Omental fat pad (tissue), 4 donors: ENCODE measurements at places on chromosomes 3 and 15.

- DNase-seq, result no peak
These were observed 90.7 kb downstream of the FILIP1L start for GRCh38 chr3:100023595-100023994.

DNA sequence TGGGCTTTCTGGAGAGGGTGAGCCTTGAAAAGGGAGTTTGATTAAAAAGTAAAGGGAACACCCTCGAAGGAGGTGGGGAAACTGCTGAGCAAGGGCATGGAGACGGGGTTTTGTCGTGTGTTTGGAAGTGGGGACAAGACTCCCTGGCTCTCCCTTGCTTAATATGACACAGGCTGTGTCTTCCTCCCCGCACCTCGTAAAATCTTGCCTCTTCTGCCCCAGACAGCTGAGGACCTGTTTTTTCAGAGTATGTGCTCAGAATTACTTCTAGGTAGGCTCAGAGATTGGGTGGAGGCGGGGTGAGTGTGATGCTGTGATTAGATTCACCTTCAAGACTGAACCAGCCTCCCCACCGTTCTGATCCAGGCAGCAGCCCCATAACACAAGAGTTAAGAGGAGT is 244.4 kb upstream of the TLE3 start:
- DNase-seq, result no peak

DNA sequence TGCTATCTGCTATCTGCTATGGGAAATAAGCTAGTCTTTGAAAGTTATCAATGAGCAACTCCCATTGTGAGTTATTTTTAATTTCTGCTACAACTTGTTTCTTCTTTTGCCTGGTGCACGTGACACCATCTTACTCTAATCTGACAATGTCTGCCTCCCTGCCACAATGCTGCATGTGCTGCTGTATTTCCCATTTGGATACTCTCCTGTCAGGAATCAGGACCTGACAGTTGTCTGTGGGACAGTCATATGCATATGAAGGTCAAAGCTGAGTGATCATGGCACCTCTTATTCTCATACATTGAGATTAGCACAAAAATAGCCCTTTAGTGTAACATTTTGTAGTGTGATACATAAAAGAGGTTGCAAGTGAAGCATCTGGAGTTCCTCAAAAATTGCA is 45.8 kb downstream of the HMG20A start:
- DNase-seq, result no peak

- DNase-seq, result no peak
These were observed 99.0 kb downstream of the SEMA5B start for GRCh38 chr3:122928396-122929187.

GRCh38 chr3:37702478-37703154 is 159.1 kb upstream of the CTDSPL start:
- no peak for DNase-seq

GRCh38 chr3:146682171-146682570 is 77.0 kb upstream of the PLSCR5 start:
- DNase-seq, result no peak

DNA sequence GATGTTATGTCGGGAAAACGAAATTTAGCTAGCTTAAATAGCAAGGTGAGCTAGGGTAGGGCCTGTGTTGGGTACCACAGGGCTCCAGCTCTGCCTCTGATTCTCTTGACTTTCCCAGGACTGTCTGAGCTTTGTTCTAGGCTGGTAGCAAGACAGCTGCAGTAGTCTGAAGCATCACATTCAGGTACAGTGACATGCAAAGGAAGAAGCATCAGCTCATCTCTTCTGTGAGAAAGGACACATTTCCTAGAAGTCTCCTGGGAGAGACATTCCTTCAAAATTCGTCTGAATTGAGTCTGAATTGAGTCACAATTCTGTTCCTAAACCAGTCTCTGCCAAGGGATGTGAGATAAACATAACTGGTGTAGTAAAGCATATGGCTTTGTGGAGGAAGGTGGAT is 8.5 kb upstream of the UBXN7 start:
- DNase-seq, result no peak

DNA sequence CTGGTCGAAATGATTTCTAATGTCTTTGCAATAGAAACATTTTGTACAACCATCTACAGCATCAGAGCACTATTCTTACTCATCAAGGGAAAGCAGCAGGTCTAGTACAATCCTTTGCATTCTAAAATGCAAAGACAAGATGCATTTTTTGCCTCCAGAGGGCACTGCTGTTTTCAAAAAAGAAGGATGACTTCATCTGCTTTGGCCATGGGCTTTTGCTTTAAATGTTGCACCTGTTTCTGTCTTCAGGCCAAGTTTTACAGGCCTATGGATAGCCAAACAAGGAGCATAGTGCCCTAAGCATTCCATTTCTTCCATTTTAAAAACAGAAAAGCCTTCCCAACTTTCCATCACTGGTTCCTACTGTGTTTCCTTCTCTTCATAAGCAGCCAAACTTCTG is 3.4 kb downstream of the PARP9 start:
- DNase-seq, result no peak

GRCh38 chr3:45312836-45313493 is 75.4 kb upstream of the LARS2 start:
- no peak for DNase-seq

GRCh38 chr3:14889205-14889604 is 58.2 kb upstream of the NR2C2 start:
- no peak for DNase-seq

DNA sequence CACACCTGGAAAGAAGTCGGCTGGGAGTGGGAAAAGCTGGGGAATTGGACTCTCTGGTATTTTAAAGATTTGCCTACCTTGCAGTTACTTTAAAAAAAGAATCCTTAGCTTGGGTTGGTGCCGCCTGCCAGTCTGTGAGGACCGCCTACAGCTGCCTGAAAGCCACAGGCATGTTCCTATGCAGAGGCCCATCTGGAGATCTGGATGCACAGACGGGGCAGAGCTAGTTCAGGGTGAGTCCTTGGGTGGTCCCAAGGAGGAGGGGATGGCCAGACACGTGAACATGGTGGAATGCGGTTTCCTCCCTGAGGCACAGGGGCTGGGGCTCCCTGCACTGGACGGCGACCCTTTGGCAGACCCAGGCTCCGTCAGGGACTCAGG is 113.2 kb upstream of the IQSEC1 start:
- DNase-seq, result no peak

DNA sequence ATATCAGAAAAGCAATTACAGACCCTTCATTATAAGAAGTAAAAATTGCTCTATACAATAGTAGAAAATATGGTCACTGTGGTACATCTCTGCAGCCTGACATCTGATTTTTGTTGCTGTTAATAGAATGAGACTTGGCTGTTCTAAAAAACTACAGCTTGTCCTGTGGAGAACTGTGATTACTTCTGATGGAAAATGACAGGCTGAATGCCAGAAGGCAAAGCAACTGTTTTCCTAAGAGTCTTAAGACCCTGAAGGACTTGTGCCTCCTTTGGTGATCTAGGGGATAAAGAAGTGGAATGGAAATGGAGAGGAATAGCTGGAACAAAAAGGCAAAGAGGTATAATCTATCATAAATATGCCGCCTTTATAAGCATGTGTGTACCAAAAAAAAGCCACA is 314.8 kb downstream of the BCHE start:
- no peak for DNase-seq

- no peak for DNase-seq
These were observed 303.5 kb upstream of the GADL1 start for GRCh38 chr3:31197941-31198340.

GRCh38 chr15:90336705-90337141 is 15.4 kb upstream of the ZNF774 start:
- no peak for DNase-seq

DNA sequence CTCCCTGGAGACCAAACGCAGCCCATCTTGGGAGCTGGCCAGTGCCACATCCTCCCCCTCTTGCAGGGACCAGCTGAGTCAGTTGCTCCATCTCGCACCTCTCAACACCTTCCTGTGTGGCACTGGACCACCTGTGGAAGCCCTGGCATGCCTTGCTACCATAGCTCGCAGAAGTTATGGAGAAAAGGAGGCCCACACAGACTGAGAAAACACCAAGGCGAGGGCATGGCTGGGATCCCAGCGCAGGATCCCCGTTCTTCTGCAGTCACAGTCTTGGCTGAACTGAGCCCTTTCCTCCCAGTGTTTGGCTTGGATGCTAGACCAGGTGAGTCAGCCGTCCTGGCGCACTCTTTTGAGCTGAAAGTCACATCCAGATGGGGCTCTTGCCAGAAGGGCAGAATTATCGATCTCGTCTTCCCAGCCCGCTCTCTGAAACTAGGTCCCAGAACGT is 46.9 kb downstream of the CHRD start:
- DNase-seq, result no peak

- DNase-seq, result no peak
These were observed 4.3 kb downstream of the MECOM start for GRCh38 chr3:169659096-169659819.

- DNase-seq, result no peak
These were observed 212.0 kb downstream of the MINAR1 start for GRCh38 chr15:79644091-79644490.

- no peak for DNase-seq
These were observed 182.2 kb downstream of the NTRK3 start for GRCh38 chr15:88074386-88074785.

- DNase-seq, result no peak
These were observed 50.0 kb upstream of the TBC1D23 start for GRCh38 chr3:100210772-100211135.

GRCh38 chr3:180093535-180093934 is 56.8 kb upstream of the PEX5L start:
- DNase-seq, result no peak

DNA sequence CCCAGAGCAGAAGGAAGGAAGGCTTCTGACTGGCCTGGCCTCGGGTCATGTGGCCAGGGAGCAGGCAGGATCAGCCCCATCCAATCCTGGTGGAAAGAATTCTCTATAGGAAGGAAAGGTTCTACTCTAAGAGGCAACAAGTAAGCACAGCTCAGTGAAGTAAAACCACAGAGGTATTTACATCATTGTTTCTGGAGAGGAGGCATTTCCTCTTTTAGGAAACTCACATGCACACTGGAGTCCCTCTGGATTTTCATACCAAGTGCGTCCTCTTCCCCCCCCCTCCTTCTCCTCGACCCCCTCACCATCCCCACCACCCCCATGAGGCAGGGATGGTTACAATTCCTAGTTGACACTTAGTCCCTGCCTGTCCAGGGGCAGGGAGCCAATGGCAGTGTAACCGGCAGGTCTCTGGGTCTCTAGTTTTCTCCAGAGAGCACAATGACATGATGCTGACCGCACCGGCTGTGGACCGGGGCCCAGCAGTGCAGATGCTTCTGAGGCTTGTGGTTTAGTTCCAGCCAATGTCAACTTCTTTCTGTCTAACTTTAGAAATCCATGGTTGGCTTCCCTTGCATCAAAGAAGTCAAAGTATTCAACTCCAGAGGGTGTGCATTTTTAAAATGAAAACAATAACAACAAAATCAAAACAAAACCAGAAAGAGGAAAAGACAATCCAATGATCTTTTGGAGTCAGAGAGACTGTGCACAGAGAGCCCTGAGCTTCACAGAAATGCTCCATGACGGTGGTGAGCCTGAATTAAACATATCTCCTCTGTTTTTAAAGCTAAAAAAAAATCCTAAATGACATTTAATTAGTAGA is 230.3 kb upstream of the TLE3 start:
- DNase-seq, result no peak

GRCh38 chr3:45940004-45940780 is 3.1 kb upstream of the CXCR6 start:
- DNase-seq, result no peak

- DNase-seq, result no peak
These were observed 1.8 kb upstream of the AP2M1 start for GRCh38 chr3:184172681-184173373.

DNA sequence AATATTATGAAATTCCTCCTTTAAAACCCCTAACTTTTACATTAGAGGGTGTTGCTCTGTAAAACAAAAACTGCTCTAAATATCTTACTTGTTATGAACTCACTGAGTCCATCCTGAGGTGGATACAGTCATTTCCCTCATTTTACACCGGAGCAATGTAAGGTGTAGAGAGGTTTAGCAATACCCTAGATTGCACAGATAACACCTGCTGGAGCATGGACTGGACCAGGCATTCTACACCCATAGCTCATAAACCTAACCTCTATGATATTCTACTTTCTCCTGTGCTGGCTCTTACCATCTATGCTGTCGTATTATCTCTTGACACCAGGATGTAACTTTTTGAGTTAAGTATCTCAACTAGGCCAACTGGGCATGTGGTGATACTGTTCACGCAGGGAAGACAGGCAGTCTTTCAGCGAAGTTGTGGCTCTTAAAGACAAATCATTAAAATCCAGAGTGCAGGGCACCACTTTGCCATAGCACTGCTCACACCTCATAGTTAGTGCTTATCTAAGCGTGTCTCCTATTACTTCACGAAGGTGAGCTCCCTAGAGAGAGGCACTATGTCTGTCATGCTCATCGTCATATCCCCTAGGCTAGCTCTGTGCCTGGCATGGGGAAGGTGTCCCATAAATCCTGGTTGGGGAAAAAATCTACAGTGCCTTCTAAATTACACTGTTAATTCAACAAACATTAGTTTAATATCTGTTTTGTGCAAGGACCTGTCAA is 100.1 kb upstream of the SLC2A2 start:
- no peak for DNase-seq

GRCh38 chr3:8458711-8459110 is 42.9 kb upstream of the LMCD1 start:
- DNase-seq, result no peak

- no peak for DNase-seq
These were observed 238.7 kb downstream of the SV2B start for GRCh38 chr15:91338766-91339165.

DNA sequence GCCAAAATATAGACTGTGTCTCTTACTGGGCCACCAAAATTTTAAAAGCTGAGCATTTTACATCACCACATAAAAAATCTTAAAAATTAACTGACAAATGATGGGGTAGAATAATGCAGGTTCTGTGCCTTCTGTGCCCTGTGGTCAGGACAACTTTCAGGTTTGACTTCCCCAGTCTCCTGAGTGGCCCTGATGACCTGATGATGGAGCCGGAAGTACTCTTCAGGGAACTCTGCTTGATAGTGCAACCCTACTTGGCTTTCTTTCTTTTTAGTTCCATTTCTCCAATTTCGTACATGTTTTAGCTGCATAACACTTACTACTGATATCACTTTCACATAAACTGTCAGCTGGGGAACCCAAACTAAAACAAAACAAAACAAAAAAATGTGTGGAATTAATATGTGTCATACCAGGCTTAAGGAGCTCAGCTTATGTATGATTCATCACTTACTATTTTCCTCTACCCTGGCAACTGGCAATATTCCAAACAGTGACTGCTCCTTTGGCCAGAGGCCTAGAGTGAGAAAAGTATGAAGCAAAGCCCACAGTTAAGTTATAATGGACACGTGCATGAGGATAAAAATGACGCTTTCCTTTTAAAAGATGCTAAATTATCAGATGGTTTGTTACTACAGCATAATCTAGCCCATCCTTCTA is 194.3 kb downstream of the BCHE start:
- peak; percentile 45 for DNase-seq

DNA sequence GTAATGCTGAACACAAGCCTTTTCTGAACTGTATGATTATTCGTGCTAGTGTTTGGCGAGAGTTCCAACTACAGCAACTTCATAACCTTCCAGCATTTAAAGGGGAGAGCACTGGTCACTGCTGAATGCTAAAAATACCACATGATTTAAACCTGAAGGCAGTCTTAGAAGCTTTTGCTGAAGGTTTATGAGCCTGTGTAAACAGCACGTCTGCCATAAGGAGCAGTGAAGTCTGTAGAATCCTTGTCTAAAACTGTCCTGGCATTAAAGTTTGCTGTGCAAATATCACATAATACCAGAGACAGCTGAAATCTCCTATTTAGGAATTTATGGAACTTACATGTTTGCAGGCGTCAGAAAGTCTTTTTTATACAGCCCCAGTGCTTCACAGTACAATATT is 5.9 kb downstream of the SATB1 start:
- DNase-seq, result no peak
